ENCODE measurements at places on chromosomes 13 and 19.

DNA sequence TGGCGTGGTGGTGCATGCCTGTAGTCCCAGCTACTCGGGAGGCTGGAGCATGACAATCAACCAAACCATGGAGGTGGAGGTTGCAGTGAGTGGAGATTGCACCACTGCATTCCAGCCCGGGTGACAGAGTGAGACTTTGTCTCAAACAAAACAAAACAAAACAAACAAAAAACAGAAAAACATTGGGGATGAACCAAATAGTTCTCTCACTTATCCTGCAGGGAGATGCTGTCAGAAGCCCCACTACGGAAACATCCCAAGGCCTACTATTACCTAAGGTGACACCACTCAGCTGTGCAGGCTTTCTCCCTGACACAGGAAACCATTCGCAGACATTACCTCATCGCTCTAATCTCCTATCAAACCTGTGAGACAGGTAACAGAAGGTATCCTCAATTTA, 113.5 kb downstream of the FOXO1 start:
- DNase-seq = no peak

DNA sequence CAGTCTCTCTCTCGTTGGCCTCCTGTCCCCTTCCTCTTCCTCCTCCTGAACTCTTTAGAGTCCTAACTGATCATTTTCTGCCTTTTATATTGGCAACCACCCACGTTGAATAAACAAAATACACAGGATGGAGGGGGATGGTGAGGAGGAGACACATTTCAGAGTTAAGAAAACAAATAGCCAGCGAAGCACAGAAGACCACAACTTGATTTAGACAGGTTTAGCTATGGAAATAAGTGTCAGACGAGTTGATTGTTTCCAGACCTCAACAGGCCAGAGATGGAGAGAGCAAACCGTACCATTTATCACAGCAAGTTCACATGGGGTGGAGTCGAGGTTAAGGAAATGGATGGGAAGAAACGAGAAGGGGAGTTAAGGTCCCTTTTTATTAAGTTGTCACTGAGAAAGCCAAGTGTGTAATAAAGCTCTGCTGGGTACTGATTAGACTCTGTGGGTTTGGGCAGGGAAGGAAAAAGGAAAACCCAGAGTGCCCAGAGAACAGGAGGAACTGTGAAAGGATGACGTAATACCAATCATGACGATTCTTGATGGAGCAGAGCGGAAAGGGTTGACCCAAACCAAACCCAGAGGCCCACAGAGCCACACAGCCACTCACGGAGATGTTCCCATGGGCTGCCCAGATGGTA, 11.1 kb upstream of the SERP2 start:
- no peak for DNase-seq

GRCh38 chr19:3119693-3120380, 16.0 kb upstream of the GNA15 start:
- no peak for DNase-seq

- DNase-seq = no peak
Measured at GRCh38 chr19:17762505-17763229, 11.4 kb downstream of the FCHO1 start.

- no peak for DNase-seq
Measured at GRCh38 chr13:61286148-61286745, 129.4 kb downstream of the PCDH20 start.

DNA sequence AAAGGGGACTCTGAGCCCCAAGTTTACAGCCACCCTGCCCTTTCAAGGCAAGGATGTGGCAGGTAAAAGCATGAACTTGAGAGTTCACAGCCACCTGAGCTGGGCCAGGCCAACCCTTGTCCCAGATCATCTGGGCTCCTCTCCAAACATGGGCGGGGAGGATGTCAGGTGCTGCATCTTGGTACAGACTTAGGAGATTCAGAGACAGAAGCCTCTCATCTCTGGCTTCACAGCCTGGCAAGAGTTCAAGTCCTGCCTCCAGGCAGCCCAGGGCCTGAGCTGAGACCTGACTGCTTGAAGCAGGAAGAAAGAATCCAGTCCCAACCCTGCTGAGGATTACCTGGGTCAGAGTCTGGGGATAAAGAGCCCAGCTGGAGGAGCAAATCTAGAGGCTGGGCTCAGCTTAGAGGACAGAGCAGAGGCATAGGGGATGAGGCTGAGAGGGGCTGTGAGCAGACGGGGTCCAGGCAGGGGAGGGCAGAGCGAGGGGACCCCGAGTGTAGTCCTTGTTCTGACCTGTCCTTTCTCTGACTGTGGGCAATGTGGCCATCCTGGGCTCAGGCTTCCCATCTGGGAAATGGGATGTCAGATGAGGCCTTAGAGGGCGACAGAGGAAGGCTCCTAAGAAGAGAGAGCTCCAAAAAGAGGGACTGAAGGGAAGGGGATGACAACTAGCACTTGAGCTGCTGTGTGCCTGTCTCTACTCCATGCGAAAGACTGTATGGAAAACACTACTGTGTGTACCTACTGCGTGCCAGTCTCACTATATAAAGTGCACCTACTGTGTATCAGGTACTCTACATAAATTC, 6.6 kb upstream of the OR10H5 start:
- no peak for DNase-seq

DNA sequence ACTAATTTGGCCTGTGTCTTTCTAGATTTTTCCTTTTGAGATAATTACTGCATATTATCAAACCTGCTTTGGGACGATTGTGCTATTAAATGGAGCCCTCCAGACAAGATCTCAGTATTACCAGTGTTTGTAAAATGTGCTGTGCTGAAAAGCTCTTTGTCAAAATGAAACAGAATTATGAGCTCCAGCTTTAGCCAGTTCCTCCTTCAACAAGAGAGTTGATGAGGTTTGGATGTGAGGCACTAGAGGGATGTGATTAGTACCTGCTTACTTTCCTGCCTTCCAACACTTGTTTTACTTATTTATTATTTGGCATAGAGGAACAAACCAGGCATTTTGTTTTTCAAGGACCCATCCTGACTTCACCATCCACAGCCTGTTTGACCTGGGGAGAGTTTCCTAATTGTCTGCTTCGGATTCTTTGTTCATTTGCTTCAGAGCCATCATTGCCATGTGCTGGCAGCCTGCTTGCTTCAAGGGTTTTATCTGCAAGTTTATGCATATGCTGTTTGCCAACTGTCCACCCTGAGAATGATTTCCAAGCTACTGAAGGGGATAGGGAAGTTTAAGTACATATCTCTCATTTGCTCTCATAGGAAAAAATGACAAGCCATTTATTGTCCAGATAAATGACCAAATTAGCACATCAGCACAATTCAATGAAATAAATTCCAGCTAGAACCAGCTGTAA, 32.9 kb upstream of the CPB2 start:
- DNase-seq = no peak

DNA sequence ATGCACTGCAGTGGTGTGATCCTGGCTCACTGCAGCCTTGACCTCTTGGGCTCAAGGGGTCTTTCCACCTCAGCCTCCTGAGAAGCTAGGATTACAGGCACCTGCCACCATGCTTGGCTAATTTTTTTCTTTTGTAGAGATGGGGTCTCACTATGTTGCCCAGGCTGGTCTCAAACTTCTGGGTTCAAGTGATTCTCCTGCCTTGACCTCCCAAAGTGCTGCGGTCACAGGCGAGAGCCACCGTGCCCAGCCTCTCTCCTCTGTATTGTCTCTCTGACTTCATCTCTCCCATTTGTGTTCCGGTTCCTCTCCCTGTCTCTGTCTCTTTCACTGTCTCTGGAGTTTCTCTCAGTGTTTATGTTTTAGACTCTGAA, 1.7 kb upstream of the C19orf85 start:
- DNase-seq = no peak

DNA sequence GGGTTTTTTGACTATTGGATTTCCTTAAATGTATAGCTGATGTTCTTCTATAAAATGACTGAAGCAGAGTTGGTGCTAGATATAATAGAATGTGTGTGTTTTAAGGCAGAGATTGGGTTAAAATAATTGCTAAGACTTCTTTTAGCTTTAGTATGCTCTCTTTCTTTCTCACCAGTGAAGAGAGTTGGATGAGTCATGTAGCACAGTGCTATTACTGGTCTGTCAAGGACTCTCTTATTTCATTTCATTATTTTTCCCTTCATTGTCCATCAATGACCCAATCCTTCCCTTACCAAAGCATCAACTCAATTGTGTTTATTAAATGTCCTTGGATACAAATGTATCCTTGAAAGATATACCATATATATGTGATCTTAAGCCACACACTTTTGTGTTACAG, 268.9 kb downstream of the IRS2 start:
- no peak for DNase-seq

DNA sequence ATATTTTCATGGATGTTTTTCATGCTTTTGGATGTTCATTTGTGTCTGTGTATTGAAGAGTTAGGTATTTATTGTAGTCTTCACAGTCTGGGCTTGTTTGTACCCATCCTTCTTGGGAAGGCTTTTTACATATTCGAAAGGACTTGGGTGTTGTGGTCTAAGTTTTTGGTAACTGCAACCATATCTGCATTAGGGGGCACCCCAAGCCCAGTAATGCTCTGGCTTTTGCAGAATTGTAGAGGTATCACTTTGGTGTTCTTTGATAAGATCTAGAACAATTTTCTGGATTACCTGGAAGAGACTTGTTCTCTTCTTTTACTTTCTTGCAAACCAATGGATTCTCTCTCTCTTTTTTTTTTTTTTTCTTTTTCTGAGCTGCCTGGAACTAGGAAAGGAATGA, 581.3 kb downstream of the DACH1 start:
- no peak for DNase-seq

DNA sequence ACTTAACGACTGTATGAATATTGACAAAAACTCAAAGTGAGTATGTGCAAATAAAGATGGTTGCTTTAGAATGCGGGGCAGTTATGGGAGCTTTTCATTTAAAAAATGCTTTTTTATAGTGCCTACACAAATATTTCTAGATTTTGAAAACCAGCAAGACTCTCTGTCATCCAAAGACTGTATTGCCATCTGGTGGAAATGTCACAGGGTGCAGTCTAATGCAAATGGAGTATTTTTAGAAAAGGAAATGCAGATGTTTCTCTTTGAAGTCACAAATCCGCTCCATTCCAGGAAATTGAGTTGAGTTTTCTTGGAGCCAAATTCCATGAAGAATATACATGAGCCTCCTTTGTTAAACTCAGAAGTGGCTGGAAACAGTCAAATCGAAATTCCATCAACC, 2.3 kb upstream of the C1QTNF9B start:
- DNase-seq = no peak

DNA sequence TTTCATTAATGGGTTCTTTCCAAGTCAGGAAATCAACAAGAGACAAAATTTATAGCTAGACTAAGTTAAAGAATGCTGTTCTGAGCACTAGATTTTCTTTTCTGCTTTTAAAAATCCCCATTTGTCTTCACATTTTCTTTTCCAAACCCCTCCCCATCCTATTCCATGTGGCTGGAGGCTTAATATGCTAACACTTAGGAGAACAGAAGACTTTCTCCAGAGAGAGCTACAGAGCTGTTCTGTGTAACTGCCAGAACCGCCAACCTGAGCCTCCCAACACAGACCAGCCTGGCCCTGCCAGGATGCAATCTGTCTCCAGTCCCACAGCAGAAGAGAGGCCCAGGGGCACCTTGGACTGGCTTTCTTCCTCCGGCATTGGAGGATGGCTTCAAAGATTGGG, 264.1 kb downstream of the NDFIP2 start:
- DNase-seq = no peak

DNA sequence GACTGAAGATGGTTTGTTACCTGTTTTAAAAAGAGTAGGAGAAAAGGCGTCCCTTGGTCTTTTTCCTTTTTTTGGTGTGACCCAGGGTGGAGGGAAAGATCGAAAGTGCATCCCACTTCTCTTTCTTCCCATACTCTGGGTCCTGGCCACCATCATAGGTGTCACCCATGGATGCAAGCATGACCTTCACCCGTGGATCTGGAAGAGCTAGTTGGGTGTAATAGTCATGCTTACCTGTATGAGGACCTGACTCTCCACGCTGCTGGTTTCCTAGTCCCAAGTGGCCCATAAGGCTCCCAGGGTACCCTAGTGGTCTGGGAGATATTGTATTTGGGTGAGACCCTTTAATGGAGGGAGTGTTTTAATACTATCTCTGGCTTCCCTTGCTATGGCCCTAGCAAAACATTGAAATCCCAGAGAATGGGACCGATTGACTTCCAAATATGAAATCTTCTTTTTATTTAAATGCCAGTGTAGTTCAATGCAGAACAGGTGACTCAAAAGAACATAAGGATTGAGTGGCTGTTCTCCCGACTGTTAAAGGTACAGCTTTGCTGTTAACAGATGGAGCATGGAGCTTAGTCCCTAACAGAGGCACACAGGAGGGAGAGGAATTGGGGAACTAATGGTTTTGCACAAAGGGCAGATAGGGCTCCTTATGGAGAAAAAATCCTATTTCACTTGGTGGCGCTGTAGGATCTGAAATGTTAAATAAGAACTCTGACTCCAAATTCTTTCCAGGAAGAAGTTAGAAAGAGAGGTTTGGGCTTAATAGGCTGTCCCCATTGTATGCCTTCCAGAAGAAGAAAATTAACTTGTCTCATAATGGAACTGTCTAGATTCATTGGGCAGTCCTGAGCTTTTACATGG, 7.0 kb upstream of the ZNF550 start:
- no peak for DNase-seq

DNA sequence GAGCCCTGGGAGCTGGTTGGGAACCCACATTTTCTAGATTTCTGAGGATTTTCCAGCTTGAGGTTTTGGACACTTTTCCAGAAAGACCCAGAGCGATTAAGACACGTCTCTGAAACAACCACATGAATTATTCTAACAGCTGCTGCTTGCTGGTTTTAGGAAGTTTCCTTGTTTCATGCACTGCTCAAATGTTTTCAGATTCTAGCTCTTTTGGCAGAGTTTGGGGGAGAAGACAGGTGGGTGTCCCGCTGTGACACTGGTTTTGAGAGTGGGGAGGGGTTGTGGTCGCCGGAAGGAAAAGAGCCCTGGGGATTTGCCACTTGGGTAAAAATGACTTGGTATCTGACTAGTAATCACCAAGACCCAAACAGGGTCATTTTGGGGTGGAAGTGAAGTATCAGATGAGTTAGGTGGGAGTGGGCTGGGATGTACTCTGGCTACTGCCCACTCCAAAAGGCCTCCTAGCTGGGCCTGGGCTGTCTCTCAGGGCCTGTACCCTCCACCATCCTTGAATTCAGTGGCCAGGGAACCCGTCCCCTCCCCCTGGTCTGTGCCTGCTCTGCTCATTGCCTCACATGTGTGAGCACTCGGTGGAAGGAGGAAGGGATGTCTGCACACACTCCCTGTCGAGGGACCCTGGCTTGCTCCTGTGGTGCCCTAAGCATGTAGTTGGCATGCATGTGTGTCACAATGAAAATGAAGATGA, 13.2 kb downstream of the GATAD2A start:
- no peak for DNase-seq

DNA sequence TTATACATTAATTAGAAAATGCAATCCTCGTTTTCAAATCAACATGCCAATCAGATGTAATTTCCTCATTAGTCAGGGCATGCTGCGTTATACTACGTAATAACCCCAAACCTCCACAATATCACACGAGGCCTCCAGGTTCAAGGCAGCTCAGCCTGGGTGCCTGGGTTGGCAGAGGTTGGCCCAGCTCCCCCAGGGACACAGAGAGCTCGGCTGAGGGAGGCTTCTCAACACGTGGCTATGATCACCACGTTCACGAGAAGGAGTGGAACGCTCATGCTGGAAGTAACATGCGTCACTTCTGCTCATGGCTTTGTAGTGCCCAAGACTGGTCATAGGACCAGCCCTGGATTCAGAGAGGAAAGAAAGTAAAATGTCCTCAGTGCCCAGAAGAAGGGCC, 144.9 kb upstream of the SOX1 start:
- no peak for DNase-seq

GRCh38 chr19:43464134-43464775, 1.2 kb downstream of the LYPD3 start:
- DNase-seq = peak; percentile 88

- no peak for DNase-seq
Measured at GRCh38 chr19:34430738-34431625, 2.8 kb downstream of the UBA2 start.

All from stimulated activated CD8-positive, alpha-beta memory T cell treated with anti-CD3 and anti-CD28 coated beads, Interleukin-4, amount 100 ng/mL, for 48 hours (primary cell).